ENCODE measurements at places on chromosomes 16 and 17.

GRCh38 chr17:17019891-17020456, 22.3 kb upstream of the MPRIP start:
- DNase-seq: no peak

- peak; percentile 39 for DNase-seq
These were observed 142.8 kb downstream of the GRIN2A start for GRCh38 chr16:10039220-10040096.

- DNase-seq: no peak
These were observed 123.1 kb downstream of the OR1D5 start for GRCh38 chr17:2940352-2940751.

GRCh38 chr16:12757546-12757945, 46.1 kb downstream of the CPPED1 start:
- no peak for DNase-seq

- DNase-seq: peak; percentile 4
These were observed 498 bp downstream of the SMYD4 start for GRCh38 chr17:1829216-1829591.

DNA sequence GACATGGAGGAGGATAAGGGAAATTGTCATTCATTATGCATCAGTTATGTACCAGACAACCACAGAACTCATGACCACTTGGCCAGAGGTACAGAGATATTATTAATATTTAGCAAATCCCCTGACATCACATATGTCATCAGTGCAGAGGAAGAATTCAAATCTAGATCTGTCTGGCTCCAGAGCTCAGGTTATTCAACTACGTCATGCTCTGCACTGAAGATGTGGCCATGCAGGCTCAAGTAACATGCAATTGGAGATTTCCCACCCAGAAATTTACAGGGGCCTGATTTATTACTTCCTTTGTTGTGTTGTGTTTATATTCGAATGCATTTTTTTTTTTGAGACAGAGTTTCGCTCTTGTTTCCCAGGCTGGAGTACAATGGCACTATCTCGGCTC, 224.3 kb downstream of the HS3ST4 start:
- peak; percentile 83 for DNase-seq

Measured in renal pelvis (tissue), 12 donors.